Tongue (tissue), 3 donors: ENCODE measurements at places on chromosomes 1 and 21. TPM values are rescaled to one million over a fixed set of nuclear protein-coding genes. Genes with fewer than 3 reads are reported as not detected.

DNA sequence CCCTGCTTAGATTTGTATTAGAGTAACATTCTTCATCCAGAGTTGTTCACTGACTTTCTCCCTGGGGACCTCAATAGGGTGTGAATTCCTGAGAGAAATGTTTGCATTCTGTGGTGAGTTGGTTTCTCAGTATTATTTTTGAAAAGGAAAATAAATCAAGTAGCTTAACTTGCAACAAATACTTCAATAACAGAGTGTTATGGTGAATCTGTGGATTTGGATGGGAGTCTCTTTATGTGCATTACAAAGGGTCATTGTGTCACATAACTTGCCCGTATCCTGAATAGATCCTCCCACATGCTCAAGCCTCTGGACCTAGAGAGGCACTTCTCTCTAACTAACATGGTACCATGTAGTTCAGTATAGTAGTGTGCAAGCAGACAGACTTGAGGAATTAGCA, 68.4 kb upstream of the IPO9 start:
- DNase-seq, result no peak

GRCh38 chr21:42525676-42526378, 12.2 kb downstream of the SLC37A1 start:
- no peak for DNase-seq

GRCh38 chr1:212178851-212179250, 106.4 kb upstream of the PPP2R5A start:
- DNase-seq, result no peak

DNA sequence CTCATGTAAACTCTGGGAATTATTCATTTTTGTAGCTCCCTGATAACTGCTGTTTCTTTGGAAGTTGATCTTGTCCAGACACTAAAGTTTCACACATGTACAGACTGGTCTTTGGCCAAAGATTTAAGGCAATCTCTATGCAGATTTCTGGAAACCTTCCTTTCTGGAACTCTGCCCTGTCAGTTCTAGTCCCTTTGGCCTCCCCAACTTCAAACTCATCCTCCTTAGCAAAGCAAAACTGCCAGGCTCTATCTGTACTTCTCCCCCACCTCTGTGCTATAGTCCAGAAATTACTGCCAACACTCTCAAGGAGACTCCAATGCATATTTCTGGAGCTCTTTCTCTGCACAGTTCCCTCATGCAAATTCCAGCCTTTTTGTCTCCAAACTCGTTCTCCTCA, 36.5 kb downstream of the C1orf198 start:
- peak; percentile 72 for DNase-seq

- DNase-seq, result peak; percentile 56
Measured at GRCh38 chr1:62045574-62045973, 149.1 kb upstream of the L1TD1 start.

DNA sequence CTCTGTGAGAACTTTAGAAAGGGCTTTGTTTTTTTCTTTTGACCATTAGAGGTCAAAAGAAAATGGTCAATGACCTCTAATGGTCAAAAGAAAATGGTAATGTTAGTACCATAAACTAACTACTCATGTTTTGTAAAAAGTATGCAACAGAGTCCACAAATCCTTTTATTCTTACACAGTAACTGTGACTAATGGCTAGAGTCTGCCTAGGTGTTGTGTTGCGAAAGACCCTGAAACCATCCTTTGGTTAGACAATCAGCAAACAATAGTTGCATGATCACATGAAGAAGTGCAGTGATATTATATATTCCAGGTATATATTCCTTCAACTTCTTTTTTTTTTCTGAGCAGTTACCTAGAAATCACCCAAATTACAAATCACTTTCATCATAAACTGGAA, 40.9 kb downstream of the NEGR1 start:
- no peak for DNase-seq

- DNase-seq, result no peak
Measured at GRCh38 chr21:38591218-38591537, 92.9 kb upstream of the ERG start.

- peak; percentile 69 for DNase-seq
Measured at GRCh38 chr1:59669752-59670312, 144.9 kb upstream of the HOOK1 start.

GRCh38 chr1:21909787-21910503, 27.2 kb downstream of the HSPG2 start:
- DNase-seq, result peak; percentile 94

- no peak for DNase-seq
Measured at GRCh38 chr1:186033847-186034271, 299.7 kb downstream of the HMCN1 start.

DNA sequence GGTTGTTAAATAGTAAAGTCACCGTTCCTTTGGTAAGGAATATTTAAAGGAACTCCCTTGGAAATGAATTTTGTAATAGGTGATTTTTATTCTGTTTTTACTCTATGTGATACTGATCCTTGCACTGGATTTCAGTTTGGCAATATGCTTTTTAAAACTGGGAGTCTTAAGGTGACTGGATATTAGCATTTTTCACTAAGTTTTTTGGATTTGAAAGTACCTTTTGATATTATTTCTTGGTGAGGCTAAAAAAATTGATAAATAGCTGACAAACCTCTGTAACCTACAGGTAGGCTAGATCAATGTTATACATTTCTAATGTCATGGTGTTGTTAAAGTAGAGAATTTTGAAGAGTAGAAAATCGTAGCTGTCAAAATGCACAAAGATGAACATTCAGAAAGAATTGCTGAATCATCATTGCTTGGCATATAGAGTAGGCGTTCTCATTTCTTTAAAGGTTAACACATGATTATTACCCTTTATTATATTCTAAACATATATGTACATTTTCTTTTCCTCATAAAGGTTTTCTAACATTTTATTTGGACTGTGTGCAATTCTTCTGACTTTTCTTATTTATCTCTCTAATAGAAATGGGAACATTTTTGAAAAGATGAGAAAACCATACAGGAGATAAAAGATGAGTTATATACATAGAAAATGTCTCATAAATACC, 1.5 kb upstream of the DNAJB4 start:
- DNase-seq, result no peak

The SLC6A17 gene
- total RNA-seq, result under 0.01 TPM

The UBE2J2 gene
- total RNA-seq, result 34.6 TPM
